ENCODE measurements at places on chromosomes 16 and 17.
A peak's percentile ranks its signal among the peaks of the same experiment; 100 is the strongest.

DNA sequence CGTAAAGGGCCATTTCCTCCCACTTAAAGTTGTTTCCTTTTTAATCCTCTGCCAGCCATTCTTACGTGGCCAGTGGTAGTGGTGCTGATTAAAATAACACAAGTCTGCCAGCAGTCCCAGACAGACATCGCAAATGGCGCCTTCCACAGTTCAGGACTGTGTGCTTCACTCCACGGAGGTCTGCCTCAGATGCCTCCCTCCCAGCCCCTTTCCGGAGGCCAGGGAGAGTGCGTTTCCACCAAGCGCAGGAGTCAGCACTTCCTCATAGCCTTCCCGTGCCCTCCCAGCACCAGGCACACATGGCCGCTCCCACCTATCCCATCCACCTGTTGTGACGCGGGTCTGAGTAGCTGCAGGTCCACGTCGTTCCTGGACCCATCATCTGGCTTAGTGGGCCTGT, 205.6 kb downstream of the RPTOR start:
- DNase-seq, result no peak
- no peak overlapping the region for H3K4me3 ChIP-seq
- H3K27ac ChIP-seq, result no peak overlapping the region

DNA sequence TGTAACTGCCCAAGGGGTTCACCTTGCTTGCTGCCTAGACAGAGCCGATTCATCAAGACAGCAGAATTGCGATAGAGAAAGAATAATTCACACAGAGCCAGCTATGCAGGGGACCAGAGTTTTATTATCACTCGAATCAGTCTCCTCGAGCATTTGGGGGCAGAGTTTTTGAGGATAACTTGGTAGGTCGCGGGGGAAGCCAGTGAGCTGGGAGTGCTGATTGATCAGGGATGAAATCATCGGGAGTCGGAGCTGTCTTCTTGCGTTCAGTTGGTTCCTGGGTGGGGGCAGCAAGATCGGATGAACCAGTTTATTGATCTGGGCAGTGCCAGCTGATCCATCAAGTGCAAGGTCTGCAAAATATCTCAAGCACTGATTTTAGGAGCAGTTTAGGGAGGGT, 9.1 kb downstream of the ITGAM start:
- H3K4me3 ChIP-seq, result no peak overlapping the region
- H3K4me1 ChIP-seq, result peaks cover 25% of the 10 kb centered on the region
- H3K27ac ChIP-seq, result no peak overlapping the region
- H3K36me3 ChIP-seq, result peaks cover 19% of the 10 kb centered on the region
- no peaks in the 10 kb centered on the region for H3K27me3 ChIP-seq
- no peak for DNase-seq

GRCh38 chr16:48041981-48042421, 113.8 kb downstream of the ABCC12 start:
- H3K27ac ChIP-seq, result no peak overlapping the region
- H3K27me3 ChIP-seq, result peaks cover 4% of the 10 kb centered on the region
- H3K4me3 ChIP-seq, result no peak overlapping the region

GRCh38 chr17:15298176-15298575, 33.0 kb upstream of the PMP22 start:
- no peak overlapping the region for H3K4me3 ChIP-seq
- no peaks in the 10 kb centered on the region for H3K4me1 ChIP-seq
- no peak for DNase-seq
- no peaks in the 10 kb centered on the region for H3K36me3 ChIP-seq
- no peak overlapping the region for H3K27ac ChIP-seq

GRCh38 chr17:65918916-65919315, 273.0 kb downstream of the CEP112 start:
- DNase-seq, result no peak
- no peak overlapping the region for H3K27ac ChIP-seq
- peaks cover 13% of the 10 kb centered on the region for H3K4me1 ChIP-seq
- no peaks in the 10 kb centered on the region for H3K27me3 ChIP-seq

DNA sequence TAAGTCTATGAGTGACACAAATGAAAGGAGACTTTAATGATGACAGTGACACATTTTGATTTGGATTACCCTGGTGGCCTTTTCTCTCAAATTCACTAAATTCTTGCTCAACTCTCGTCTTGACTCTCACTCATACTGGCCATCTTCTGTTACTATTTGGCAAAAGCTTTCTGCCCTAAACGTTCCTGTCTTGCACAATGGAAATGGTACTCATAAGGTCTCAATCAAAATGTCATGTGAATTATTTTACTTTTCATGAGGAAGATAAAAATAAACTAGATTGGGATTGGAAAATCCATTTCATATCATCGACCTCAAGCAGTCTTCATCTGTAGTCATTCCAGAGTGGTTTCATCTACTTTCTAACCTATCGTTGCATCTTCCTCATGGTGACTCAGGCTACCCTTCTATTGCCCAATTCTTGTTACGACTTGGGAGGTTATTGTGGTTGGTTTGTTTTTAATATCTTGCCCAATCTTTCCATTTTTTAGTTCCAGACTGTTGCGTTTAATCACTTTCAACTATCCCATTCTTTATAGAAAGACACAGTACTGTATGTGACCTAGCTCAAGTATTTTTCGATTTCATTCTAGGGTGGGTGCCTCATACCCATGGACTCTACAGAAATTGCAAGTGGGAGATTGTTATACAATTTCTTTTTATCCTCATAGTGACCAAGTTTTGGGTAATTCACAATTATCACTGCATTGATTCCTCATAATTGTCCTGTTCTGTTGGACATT, 317.2 kb upstream of the KCNJ16 start:
- no peak overlapping the region for H3K27ac ChIP-seq
- DNase-seq, result no peak
- H3K4me3 ChIP-seq, result no peak overlapping the region
- H3K4me1 ChIP-seq, result no peaks in the 10 kb centered on the region

GRCh38 chr17:38606646-38607611, 1.2 kb upstream of the SRCIN1 start:
- DNase-seq, result no peak
- peak overlapping the region; percentile 56 for H3K4me3 ChIP-seq
- H3K4me1 ChIP-seq, result peaks cover 10% of the 10 kb centered on the region
- no peak overlapping the region for H3K27ac ChIP-seq
- H3K27me3 ChIP-seq, result peaks cover 76% of the 10 kb centered on the region
- H3K36me3 ChIP-seq, result no peaks in the 10 kb centered on the region

- DNase-seq, result no peak
- H3K27me3 ChIP-seq, result no peaks in the 10 kb centered on the region
- H3K27ac ChIP-seq, result no peak overlapping the region
- peaks cover 53% of the 10 kb centered on the region for H3K4me1 ChIP-seq
- no peak overlapping the region for H3K4me3 ChIP-seq
These were observed 46.4 kb downstream of the STAT5A start for GRCh38 chr17:42334677-42335076.

DNA sequence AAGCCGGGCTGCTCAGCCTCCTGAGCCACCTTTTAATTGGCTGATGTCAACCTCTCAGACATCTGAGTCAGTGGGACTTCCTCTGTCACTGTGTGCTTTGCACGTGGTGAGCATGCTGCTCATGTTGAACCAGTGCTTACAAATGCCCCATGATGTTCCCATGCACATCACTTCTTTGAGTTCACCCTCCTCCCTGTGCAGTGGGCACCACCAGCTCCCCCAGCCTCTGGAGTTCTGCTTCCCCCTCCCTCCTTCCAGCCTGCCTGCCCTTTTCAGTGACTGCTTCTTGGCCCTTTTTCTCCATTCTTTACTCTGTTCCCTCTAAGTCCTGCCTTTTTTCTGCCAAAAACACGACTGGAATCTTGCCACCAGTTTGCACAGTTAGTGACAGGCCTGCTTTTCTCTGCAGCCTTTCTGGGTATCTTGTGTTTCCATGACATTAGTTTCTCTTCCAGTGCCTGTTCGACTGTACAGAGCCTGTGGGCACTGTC, 41.6 kb downstream of the USP10 start:
- no peak overlapping the region for H3K4me3 ChIP-seq
- H3K27ac ChIP-seq, result peak overlapping the region; percentile 16
- no peaks in the 10 kb centered on the region for H3K27me3 ChIP-seq
- peak; percentile 51 for DNase-seq
- H3K36me3 ChIP-seq, result peaks cover 17% of the 10 kb centered on the region
- peaks cover 47% of the 10 kb centered on the region for H3K4me1 ChIP-seq

GRCh38 chr16:57318240-57318970, 33.9 kb upstream of the PLLP start:
- H3K27ac ChIP-seq, result no peak overlapping the region
- H3K4me1 ChIP-seq, result peaks cover 15% of the 10 kb centered on the region
- DNase-seq, result no peak
- no peaks in the 10 kb centered on the region for H3K36me3 ChIP-seq

DNA sequence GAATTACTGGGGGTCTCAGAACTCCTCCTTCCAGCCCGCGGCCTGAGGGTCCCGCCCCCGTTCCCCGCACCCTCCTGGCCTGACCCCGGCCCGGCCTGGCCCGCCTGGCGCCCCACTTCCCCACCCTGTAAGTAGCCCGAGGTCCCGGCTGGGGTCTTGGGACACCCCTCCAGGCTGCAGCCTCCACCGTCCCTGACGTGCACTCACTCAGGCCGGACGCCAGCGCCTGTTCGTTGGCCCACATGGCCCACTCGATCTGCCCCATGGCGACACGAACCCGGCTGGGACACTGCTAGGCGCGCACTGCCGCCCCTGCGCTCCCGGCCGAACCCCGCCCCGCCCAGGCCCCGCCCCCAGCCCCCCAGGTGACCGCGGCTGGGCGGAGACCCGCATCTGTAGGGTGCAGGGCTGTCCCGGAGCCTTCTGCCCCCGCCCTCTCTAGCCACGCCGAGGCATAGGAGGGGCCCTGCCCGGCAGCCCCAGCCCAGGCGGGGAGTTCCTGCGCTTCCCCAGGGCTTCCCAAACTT, at the start of gene CYBA:
TSS of gene CYBA (minus strand) at position 305 of the 527 bp plus-strand sequence. CDS start at position 265, 40 bp downstream.
- peak within 1 kb of the TSS; percentile 94 for H3K4me3 ChIP-seq
- peak within 1 kb of the TSS; percentile 94 for H3K27ac ChIP-seq
- DNase-seq, result peak; percentile 94
- peaks cover 8% of the 10 kb centered on the region for H3K36me3 ChIP-seq

DNA sequence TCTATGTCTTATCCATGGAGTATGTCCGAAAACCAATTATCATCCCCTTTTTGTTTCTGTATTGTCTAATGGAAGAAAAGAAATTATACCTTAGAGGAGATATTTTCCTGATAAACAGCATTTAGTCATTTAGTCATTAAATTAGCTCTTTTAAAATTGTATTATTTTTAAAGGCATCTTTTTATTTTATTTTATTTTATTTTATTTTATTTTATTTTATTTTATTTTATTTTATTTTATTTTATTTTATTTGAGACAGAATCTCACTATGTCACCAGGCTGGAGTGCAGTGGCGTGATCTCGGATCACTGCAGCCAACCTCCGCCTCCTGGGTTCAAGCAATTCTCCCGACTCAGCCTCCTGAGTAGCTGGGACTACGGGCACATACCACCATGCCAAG, 559.1 kb downstream of the CDH13 start:
- peaks cover 2% of the 10 kb centered on the region for H3K4me1 ChIP-seq
- DNase-seq, result no peak
- H3K27ac ChIP-seq, result no peak overlapping the region
- no peaks in the 10 kb centered on the region for H3K36me3 ChIP-seq

Measured in activated CD8-positive, alpha-beta memory T cell treated with anti-CD3 and anti-CD28 coated beads, Interleukin-2, amount 10 ng/mL, durations not matched to agents 7 days and 5 days (primary cell).